ENCODE measurements at places on chromosomes 2 and 18.

DNA sequence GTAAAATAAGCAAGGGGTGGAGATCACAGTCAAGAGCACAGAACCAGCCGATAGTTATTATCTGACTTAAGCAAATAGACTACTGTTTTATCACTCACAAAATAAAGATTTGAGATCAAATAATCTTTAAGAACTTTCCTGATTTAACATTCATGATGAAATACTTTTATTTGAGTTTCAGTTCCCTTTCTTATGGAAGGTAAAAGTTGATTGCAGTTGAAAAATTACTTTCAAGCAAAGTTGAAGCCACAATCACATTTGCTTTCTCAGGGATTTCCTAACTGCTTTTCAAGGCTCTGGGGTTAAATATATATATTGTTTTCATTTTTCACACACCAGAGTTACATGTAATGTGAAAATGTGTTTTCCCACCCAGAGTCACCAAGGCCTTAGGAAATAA lies 599.5 kb downstream of the KCNJ3 start:
- DNase-seq: no peak

DNA sequence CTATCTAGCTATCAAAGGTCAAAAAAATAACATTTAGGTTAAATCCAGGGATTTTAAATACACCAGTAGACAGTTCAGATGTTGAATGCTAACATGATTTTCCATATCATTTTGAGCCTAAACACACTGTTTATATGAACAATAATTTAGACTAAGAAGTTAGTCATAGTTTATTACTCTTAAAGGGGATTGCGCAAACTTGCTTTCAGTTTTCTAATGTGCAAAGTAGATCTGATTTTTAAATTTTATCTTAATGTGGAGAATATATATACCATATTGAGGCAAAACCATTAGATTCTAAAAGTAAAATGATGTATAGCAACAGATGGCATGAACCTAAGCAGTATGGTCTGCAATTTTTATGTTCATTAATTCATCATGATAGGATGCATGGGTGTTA lies 76.6 kb downstream of the CDH7 start:
- DNase-seq: no peak

- DNase-seq: no peak
Measured at GRCh38 chr2:226184540-226184939, 615.1 kb downstream of the IRS1 start.

GRCh38 chr2:169193618-169194017 lies 124.3 kb downstream of the DHRS9 start:
- no peak for DNase-seq
